ENCODE measurements at places on chromosomes 1 and 21. TPM values are rescaled to one million over a fixed set of nuclear protein-coding genes. Genes with fewer than 3 reads are reported as not detected.

DNA sequence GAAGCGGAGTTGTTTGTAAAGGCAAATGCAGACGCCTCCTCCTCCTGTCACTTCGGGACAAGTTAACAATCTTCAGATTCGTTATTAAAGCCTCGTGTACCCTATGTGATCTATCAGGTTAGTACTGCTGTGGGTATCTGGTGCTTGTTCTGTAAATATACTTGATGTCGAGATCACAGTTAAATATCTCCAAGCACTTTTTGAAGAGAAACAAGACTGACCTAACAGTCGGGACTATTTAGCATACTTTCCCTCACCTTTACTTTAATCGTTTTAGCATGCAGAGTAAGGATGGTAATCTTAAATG, 710 bp downstream of the KLHL20 start:
- no peak for DNase-seq

- no peak for DNase-seq
Observed at GRCh38 chr1:99849413-99849743, 783 bp upstream of the AGL start.

- DNase-seq = no peak
Observed at GRCh38 chr1:6494627-6495026, 3.2 kb upstream of the PLEKHG5 start.

DNA sequence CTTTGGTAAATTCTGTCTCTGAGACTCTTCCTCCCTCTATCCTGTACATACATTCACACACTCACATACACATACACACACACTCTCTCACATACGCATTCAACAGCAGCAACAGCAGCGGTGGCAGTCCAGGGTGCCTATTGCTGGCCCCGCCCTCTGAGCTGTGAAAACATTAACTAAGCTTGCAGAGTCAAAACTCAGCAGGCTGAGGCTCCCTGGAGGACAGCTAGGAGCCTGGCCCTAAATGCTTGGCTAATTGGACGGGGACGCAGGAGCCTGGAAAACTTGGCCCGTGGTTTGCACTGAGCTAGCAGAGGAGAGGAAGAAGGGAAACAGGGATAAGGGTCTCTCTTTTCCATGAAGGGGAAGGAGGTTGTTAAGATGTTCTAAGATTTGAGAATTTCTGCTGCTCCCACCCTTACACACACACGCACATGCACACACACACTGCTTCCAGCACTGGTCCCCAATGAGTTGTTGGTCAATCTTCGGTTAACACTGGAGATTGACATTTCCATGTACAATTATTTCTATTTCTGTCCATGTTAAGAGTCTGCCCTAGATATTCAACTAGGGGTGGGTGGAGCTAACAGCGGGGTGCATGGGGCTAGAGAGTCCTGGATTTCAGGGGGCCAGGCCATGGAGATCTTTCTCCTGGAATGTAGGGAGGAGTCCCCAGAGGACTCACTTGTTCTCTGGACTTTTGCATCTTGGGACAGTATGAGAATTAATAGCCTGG, 94.2 kb downstream of the PLXNA2 start:
- no peak for DNase-seq

DNA sequence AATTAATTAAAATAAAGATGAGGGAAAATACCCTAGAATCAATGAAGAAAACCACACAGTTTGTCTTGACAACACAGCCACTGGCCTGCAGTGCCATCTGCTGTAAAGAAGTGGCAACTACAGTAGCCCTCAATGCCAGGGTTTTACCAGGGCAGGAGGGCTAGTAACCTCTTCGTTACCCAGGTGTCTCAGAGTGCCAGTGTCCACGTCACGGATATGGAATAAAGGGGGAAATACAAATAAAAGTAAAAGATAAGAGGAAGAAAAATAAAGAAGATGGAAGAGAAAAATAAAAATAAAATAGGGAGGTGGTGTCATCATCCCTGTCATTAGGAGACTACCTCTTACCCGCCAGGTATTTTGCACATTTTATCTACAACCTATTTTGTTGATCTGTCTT, 14.2 kb upstream of the SLC44A3 start:
- DNase-seq = no peak

The SFT2D2 gene
- total RNA-seq = 60.2 TPM

The MCOLN2 gene
- 0.82 TPM for total RNA-seq

The SLC44A5 gene
- 4.1 TPM for total RNA-seq

DNA sequence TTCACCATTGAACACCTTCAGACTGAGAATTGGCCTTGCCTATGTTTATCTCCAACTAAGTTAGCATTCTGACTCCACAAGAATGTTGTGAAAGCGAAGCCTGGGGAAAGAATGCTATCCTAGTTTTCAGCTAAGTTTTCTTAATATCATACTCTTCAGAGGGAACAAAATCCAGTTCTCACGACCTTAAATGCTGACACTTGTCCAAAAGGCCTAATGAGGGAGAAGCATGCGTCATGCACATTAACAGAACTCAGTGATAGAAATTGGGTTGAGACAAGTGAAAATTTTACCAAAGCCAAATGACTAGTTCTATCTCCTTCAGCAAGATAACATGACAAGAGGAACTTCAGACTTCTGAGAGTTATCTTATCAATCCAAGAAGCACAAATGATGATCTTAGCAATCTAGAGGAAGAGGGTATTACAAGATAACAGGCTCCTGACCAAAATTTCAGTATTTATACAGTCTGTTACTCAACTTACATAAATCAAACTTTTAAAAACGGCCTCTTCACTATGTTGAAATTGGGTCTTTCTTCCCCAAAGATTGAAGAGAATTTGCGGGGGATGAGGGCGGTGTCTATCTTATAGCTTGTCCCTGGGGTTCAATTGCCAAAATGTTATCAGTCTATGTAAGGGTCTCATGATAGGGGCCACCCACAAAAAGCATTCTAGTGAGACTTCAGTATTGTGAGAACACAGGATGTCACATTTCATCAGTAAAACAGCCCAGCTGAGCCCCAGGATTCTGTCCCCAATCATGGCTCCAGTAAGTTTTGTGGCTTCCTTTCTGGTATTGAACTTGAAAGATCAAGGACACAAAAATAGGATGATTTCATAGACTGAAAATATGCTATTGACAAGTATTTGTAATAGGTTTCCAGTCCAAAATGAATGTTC, 26.5 kb upstream of the SLC45A3 start:
- no peak for DNase-seq

DNA sequence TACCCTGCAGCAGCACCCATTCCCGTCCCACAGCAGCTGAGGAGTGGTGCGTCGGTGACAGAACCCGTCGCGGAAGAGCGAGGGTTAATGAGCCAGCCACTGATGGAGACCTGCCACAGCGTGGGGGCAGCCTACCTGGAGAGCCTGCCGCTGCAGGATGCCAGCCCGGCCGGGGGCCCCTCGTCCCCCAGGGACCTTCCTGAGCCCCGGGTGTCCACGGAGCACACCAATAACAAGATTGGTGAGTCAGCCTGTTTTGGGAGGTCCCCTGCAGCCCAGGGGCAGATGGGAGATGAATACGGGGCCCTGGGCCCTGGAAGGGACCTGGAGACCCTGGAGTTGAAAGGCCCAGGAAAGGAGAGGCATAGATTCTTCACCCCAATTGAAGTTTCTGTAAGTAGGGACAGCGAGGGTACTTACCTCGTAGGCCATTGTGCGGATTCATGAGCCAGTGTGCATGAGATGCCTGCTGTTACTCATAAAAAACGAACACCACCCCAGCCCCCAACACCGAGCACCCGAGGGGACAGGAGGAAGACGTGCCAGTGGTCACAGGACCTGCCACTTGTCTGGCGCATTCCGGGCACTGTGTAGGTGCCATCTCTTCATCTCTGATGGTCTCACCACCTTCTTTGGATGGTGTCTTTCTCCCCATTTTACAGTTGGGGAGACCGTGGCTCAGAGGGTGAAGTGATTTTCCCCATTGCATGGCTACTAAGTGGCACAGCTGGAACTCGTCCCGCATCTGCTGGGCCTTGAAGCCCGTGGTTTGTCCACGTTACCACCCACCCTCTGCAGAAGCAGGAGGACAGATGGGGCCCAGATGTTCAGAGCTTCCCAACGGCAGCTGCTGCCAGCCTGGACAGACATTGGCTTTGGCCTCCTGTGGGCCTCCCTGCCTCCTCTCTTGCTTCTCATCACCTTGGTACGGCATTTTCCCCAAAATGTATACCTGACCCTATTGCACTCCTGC, 28.3 kb upstream of the TNFRSF1B start:
- no peak for DNase-seq

The TMEM240 gene
- total RNA-seq = 17.3 TPM

The PDC gene
- not detected for total RNA-seq

The AUNIP gene
- 2.7 TPM for total RNA-seq

The TMPRSS15 gene
- total RNA-seq = 1.4 TPM

- DNase-seq = no peak
Observed at GRCh38 chr1:109579491-109579890, 31.1 kb downstream of the GNAI3 start.

- DNase-seq = no peak
Observed at GRCh38 chr1:246066573-246066972, 440.5 kb downstream of the SMYD3 start.

The AJAP1 gene
- total RNA-seq = 2.2 TPM

DNA sequence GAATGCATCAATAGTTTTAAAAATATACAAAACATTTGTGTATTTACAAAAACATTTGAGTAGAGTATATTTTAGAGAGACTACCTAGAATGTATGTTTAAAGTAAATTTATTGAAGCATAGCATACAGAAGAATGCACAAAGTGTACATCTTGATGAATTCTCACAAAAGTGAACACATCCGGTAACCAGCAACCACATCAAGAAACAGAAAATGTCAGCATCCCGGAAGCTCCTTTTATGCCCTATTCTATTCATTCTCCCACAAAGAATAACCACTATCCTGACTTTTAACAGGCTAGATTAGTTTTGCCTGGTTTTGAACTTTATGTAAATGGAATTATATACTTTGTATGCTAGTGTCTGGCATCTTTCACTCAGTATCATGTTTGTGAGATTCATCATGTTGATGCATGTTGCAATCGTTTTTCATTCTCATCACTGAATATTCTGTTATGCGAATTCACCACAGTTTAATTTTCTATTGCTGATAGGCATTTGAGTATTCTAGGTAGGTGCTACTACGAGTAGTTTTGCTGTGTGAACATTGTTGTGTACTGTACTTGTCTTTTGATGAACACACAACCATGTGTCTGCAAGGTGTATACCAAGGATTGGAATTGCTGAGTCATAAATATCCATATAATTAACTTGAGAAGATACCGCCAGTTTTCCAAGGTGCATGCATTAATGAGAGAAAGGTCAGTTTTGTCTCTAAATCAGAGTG, 75.4 kb downstream of the CACHD1 start:
- no peak for DNase-seq

The NOS1AP gene
- 4.4 TPM for total RNA-seq

The PSMB4 gene
- 202 TPM for total RNA-seq

DNA sequence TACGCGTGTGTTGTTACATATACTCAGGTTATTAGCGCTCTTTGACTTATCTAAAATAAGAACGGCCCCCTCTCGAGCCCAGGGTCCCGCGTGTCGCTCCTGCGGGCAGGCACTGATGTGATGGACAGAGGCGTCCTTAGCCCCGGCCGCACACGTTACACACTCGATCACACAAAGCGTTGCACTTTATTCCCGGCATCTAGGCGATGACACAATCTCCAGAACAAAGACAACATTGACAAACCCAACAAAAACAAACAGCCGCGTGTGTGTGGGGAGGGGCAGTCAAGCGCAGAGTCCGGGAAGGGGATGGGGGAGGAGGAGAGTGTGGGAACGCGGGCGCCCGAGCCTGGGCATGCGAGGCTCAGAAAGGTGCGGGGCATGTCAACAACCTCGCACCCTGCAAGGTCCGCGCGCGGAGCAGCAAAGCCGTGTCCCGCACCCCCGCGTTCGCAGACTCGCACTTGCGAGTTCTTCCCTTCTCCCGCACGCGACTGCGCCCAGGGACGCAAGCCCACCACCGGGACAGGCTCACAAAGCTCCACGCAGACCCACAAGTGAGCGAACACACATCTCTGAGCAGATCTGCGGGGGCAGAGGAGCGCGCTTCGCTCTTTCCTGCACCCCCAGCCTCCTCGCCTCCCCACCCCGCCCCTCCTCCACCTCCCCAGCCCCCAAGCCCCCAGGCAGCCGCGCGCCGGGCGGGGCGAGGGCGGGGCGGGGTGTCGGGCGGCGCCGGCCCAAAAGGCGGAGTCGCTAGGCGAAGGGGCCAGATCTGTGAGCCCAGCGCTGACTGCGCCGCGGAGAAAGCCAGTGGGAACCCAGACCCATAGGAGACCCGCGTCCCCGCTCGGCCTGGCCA, at the start of gene EFNA1:
Gene EFNA1, plus strand, starts transcription at position 772 of the 862 bp plus-strand sequence. CDS start 102 bp downstream, outside the sequence.
- peak; percentile 76 for DNase-seq

The AIRE gene
- total RNA-seq = 0.23 TPM

DNA sequence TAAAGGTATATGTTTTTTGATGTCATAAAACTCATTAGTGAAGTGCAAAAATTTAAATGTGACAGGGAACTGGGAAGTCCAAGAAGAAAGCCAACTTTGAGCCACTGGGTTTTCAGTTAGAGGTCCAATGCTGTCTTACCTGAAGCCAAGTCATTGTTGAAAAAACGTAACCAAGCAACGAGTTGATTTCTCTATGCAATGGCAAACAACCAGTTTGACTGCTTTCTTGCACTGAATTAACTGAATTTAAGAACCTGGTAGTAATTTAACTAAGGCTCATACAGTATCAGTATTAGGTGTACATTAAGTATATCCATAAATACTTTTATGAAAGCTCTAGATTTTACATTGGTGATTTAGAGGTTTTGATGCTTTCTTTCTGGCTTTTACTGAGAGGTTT, 20.2 kb upstream of the S1PR1 start:
- DNase-seq = no peak

- peak; percentile 72 for DNase-seq
Observed at GRCh38 chr1:115839029-115839678, 1.8 kb downstream of the NHLH2 start.

DNA sequence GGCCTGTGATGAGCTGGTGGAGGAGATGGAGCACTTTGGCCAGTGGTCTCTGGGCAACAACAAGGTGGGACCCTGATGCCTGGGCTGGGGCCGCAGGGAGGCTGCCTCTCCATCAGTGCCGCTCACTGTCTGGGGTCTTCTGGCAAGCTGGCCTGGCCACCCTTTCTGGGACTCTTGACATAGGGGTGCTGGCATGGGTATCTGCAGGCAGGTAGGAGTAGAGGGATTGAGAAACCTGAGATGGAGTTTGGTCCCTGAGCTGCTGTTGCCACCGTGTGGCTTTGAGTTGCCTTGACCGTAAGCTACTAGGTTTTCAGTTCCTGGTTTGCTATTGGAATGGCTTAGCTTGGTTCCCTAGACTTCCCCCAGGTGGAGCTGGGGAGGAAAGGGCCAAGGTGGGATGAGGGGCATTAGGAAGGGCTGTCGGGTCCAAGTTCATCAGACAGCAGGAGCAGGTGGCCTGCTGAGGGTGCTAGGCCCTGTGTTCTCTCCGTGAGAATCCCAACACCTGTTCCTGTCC, 13.2 kb upstream of the MFN2 start:
- no peak for DNase-seq

DNA sequence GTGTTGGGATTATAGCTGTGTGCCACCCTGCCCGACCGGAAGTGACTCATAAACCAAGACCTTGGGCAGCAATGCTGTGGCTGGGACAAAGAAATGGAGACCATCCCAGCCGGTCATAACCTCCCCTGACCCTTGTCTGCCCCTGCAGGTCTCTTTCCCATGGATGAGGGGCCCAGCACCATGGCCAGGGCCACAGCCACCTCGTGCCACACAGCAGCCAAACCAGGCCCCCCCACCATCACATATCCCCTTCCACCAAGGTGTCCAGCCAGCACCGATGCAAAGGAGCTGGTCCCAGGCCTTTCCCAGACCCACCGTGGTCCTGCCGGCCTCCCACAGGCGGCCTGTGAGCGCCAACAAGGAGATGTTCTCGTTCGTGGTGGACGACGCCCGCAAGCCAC, 42.2 kb downstream of the FHAD1 start:
- DNase-seq = no peak

The OR4F29 gene
- not detected for total RNA-seq

The BEST4 gene
- total RNA-seq = 1.4 TPM

GRCh38 chr1:113881661-113882060, 5.7 kb downstream of the BCL2L15 start:
- no peak for DNase-seq
